ENCODE measurements at places on chromosomes 11 and 22.

DNA sequence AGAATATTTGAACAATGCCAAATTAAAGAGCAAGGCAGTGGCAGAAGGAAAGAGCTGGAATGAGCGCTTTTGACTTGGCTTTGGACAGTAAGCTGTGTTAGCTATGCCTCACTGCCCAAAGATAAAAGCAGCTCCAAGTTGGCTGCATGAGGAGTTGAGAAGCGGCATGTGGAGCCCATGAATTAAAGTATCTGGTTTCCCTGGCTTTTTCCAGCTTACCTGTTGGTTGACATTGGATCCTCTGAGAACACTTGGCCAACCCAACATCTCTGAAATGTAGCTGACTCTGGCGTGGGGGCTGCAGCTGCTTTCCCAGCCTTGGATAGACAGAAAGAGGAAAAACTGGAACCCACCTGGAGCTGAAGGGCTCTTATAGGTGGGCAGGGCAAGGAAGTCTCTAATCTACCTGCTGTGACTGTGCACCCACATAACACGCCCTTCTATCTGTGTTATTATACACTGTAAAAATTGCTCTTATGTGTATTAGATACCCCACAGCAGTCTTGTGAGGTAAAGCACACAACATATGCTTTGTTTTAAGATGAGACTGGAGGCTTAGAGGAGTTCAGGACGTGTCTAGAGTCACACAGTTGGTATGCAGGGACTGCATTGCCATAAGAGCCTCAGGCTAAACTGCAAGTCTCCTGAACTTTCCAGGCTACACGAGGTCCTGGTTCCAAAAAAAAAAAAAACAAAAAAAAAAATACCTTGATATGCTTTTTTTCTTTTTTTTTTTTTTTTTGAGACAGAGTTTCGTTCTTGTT lies 5.8 kb downstream of the UBASH3B start:
- no peak for DNase-seq

DNA sequence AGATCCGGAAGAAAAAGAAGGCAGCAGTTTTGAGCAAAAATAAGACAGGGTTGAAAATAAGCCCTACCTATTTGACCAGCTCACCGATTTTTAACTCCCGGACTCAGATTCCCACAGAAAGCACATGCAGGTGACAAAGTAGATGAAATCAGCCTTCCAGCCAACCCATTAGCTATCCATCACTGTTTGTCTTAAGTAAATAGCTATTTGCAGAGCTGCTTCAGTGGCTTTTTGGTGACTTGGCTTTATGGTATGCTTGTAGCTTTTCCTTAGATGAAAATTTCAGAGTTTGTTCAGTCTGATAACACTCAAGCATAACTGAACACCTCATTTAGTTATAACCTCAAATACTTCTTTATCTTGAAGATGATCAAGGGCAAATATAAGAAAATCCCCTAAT lies 192.6 kb downstream of the HIPK3 start:
- no peak for DNase-seq

DNA sequence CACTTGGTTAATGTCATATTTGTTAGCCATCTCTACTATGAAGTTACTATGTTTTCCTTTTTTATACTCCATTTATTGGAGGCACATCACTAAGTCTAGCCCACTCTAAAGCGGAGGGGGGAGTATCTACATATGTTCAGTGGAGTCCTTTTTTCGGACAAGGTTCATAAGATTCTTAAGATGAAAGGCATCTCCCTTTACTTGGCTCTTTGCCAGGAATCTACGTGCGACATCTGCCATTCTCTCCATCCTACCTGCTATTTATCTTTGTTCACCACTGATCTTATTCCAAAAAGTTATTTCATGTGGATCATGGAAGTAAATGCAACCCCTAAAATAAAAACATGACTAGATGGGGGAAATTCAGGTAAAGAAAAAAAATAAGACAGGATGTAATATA lies 77.4 kb upstream of the YWHAH start:
- DNase-seq: no peak

DNA sequence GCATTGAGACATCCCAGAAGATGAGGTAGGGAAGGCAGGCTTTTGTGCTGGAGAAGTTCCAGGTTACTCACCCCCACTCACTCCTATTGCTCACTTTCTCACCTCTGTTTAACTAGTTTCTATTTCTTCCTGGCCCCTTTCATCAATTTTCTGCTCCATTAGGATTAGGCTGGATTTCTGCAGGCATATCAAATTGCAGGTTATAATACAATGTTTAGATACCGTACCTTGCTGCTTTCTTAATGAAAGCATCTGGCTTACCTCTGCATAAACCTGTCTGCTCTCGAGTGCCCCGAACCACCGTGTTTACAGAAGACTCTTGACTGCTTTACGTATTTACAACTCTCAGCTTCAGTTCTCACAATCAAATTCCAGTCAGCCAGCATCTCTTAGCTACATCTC lies 173.7 kb downstream of the ADAMTS15 start:
- DNase-seq: no peak

GRCh38 chr22:47380692-47381091 lies 618.2 kb downstream of the TBC1D22A start:
- no peak for DNase-seq

DNA sequence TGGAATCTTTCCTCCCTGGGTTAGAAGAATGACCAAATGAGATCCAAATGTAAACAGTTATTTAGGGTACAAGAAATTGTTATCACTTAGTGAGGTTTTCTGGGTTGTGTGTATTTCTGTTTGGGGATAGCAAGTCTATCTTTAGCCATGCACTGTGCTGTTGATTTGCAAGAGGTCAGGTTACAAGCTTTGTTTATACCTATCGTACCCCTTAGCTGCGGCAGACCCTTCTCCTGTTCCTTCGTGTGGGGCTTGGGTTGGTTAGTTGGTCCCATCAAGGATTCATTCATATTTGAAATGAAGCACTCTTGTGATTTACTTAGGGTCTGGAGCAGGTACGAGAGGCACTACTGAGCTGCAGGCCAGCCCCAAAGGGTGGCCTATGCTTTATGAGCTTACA lies 72.6 kb downstream of the USP35 start:
- DNase-seq: no peak

- no peak for DNase-seq
Measured at GRCh38 chr22:33680632-33681031, 239.6 kb downstream of the LARGE1 start.

- no peak for DNase-seq
Measured at GRCh38 chr22:26897384-26897783, 240.0 kb downstream of the MIAT start.

DNA sequence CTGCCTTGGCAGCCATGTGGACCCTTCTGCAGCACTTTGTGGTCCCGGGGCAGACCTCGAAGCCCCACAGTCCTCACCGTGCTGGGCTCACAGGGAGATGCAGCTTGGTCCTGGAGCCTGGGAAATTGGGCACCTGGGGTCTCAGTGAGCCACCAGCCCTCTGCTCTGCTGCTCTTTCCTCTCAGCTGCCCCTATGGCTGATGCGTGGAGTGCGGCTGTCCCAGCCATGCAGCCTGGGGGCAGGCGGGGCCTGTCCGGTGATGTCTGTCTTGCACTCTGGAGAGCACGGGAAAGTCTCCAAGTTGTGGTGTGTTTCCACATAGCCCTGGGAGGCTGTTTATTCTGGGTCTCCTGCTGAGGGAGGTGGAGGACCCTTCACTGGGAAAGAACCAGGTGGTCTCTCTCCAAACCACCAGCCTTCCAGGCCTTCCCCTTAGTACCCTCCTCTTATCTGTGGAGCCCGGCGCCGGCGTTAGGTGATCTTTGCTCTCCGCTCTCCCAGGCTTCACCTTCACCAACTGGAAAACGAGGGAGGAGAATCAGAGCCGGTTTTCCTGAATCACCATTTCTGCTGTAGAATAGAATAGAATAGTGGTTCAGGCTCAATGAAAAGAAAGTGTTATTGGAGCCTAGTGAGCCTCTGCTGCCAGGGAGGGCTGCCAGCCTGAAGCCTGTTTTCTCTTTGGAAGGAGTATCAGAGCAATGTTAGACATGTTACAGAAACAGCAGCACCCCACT lies 41.2 kb upstream of the GRAMD4 start:
- DNase-seq: no peak

DNA sequence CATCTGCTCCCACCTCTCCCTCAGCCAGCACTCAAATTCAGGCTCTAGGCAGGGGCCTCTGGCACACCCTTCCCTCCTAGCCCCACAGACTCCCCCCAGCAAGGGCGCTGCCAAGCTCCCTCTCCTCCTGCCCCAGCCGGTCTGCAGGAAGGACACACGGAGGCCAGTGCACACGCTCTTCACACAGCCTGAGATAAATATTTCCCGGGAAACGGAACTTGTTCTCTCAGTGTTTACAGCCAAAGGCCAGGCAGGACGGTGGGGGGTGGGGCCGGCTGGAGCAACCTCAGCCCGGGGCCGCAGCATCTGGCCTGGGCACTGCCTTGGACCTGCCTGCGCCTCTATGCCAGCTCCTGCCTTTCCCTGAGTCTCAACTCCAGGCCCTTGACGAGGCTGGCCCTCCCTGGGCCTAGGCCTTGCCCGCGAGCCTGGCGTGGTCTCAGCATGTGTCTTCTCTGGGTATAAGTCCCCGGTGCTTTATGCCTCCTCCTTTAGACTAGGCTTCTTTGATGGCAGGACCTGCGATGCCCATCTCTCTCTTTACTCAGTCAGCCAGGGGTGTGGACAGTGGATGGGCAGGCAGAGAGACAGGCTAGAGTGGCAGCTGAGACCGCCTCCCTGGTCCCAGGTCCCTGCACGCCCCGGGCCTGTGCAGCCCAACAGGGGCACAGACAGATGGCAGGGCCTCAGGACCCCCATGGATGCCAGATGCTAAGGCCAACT lies 48.4 kb downstream of the PDE2A start:
- no peak for DNase-seq

- no peak for DNase-seq
Measured at GRCh38 chr22:36369004-36369921, 18.5 kb downstream of the MYH9 start.

- DNase-seq: no peak
Measured at GRCh38 chr11:66042227-66042995, 6.5 kb downstream of the GAL3ST3 start.

DNA sequence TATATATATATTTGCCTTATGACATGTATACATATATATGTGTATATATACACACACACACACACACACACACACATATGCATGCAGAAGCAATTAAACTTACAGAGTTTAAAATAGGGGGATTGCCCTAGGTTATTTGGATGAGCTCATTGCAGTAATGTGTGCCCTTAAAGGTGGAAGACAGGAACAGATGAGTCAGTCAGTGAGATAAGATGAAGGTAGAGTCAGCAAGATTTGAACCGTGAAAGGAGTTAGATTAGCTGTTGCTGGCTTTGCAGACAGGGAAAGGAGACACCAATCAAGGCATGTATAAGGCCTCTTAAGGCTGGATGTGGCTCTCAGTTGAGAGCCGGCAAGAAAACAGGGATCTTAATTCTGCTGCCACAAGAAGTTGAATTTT lies 902.4 kb upstream of the RAG2 start:
- DNase-seq: no peak

- peak; percentile 91 for DNase-seq
Measured at GRCh38 chr11:64317961-64318765, at the start of gene PRDX5. TSS of gene PRDX5 (plus strand) at chr11:64318121. CDS start at chr11:64318216, 95 bp downstream.

GRCh38 chr22:20750461-20751184 lies 23.3 kb upstream of the SERPIND1 start:
- no peak for DNase-seq

- DNase-seq: no peak
Measured at GRCh38 chr11:61918938-61919704, 1.8 kb upstream of the RAB3IL1 start.

- no peak for DNase-seq
Measured at GRCh38 chr11:73478737-73479347, 102.6 kb downstream of the RELT start.

GRCh38 chr11:5700421-5701054 lies 10.9 kb downstream of the TRIM22 start:
- DNase-seq: no peak

DNA sequence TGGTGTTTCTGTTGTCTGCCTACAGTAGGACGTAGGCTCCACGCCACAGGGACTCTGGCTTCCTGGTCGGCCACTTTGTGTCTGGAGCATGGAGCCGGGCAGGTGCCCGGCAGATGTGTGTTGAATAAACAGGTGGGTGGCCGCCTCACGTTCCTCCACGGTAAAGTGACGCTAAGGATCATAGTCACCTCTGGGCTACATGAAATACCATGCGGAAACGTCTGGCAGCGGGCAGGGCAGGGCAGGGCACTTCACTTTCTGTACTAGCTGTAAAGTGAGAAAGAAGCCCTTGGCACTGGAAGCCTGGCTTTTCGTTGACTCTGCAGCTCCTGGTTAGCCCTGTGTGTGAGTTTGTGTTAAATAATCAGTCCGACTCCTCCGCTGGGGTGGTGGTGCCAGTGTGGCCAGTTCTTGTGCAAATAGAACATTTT lies 52.4 kb downstream of the MCM5 start:
- no peak for DNase-seq

GRCh38 chr11:128018692-128019091 lies 568.7 kb downstream of the ETS1 start:
- DNase-seq: no peak

- no peak for DNase-seq
Measured at GRCh38 chr22:36816339-36816635, 548 bp downstream of the PVALB start.

- DNase-seq: no peak
Measured at GRCh38 chr11:68118706-68119448, 2.3 kb downstream of the CHKA start.

DNA sequence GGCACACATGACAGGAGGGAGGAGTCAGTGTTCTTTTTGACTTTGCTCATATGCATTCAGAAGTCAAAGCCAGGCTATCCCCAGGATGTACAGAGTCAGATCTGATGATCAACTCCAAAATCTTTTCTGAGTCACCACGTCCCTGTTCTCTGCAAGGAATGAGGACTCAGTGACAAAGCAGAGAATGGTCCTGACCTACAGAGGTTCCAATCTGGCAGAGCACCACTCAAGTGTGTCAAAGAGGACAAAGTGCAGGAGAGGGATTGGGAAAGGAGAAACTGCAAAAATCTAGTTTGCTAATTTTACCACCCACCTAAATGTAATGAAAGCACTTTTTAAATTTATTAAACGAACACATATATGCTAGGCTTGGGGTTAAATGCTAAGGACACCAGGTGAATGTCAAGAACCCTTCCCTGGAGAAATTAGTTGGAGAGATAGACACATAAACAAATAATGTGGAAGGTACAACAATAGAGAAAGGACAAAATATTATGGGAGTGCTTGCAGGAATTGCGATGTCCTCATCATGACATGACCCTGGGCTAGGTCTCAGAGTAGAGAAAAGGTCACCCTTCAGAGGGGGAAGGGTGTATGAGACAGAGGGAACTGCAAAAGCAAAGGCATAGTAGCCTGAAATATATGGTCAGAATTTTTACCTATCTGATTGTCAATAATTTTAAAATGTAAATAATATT lies 56.3 kb downstream of the MTNR1B start:
- DNase-seq: no peak

All from activated B cell treated with CpG ODN at 0.5 μM for 24 hours (primary cell).